ENCODE measurements at places on chromosomes 5 and 9. TPM values are rescaled to one million over a fixed set of nuclear protein-coding genes. Genes with fewer than 3 reads are reported as not detected.

The ITGA2 gene
- total RNA-seq, result 21.7 TPM

The CDH18 gene
- total RNA-seq, result not detected

The OR13D1 gene
- not detected for total RNA-seq

The LAMC3 gene
- total RNA-seq, result 2.1 TPM

The PCDHA12 gene
- 2.8 TPM for total RNA-seq

The GARIN3 gene
- not detected for total RNA-seq

The ARL14EPL gene
- total RNA-seq, result 0.08 TPM

The SHC3 gene
- total RNA-seq, result 0.32 TPM

The NTNG2 gene
- total RNA-seq, result 1.6 TPM

The LIFR gene
- total RNA-seq, result 6.5 TPM

The SELENOP gene
- total RNA-seq, result 0.18 TPM

The PCDHA9 gene
- total RNA-seq, result not detected

The ACOT12 gene
- not detected for total RNA-seq

The RNF130 gene
- 37.5 TPM for total RNA-seq

The MXD3 gene
- 15.1 TPM for total RNA-seq

Data from A549 treated with CORT108297 at 1 μM for 4 hours (cell line).